ENCODE measurements at places on chromosomes 3 and 15. TPM values are rescaled to one million over a fixed set of nuclear protein-coding genes. Genes with fewer than 3 reads are reported as not detected.

ARPP21 gene
- total RNA-seq, result not detected

GTF2E1 gene
- 36.6 TPM for total RNA-seq

PATL2 gene
- 0.22 TPM for total RNA-seq

PIGZ gene
- total RNA-seq, result 3.7 TPM

PLAAT1 gene
- total RNA-seq, result 0.13 TPM

C3orf20 gene
- 0.07 TPM for total RNA-seq

PLSCR2 gene
- not detected for total RNA-seq

PLEKHO2 gene
- 17.3 TPM for total RNA-seq

AADAC gene
- not detected for total RNA-seq

BHLHE40 gene
- total RNA-seq, result 23.7 TPM

AGBL1 gene
- total RNA-seq, result not detected

SLC9A9 gene
- 5.6 TPM for total RNA-seq

FANCD2OS gene
- not detected for total RNA-seq

GOLGA6L10 gene
- total RNA-seq, result 0.40 TPM

SNTN gene
- total RNA-seq, result not detected

RARRES1 gene
- total RNA-seq, result 0.66 TPM

COL7A1 gene
- 0.14 TPM for total RNA-seq

NANOGP8 gene
- total RNA-seq, result not detected

TRIM42 gene
- total RNA-seq, result not detected

PDCD6IP gene
- 485 TPM for total RNA-seq

EPHB1 gene
- total RNA-seq, result 0.79 TPM

KBTBD13 gene
- not detected for total RNA-seq

XCR1 gene
- total RNA-seq, result not detected

SPSB4 gene
- total RNA-seq, result under 0.01 TPM

GOLGA6L7 gene
- total RNA-seq, result not detected

MYL3 gene
- total RNA-seq, result not detected

DNAH12 gene
- total RNA-seq, result under 0.01 TPM

TRH gene
- total RNA-seq, result not detected

CELSR3 gene
- total RNA-seq, result 0.29 TPM

SERPINI2 gene
- not detected for total RNA-seq

ADCY5 gene
- not detected for total RNA-seq

OSTN gene
- not detected for total RNA-seq

CHRNB4 gene
- total RNA-seq, result not detected

PPP4R2 gene
- total RNA-seq, result 86.3 TPM

C15orf62 gene
- 0.40 TPM for total RNA-seq

HTR3E gene
- not detected for total RNA-seq

HESX1 gene
- total RNA-seq, result 0.40 TPM

PCOLCE2 gene
- total RNA-seq, result 1.3 TPM

CCDC39 gene
- 0.14 TPM for total RNA-seq

VPS33B gene
- 7.3 TPM for total RNA-seq

CFAP91 gene
- total RNA-seq, result 0.13 TPM

ADAMTS17 gene
- total RNA-seq, result 0.40 TPM

SPPL2A gene
- 96.6 TPM for total RNA-seq

CSK gene
- 47.6 TPM for total RNA-seq
